ENCODE measurements at places on chromosomes 16 and 17.

GRCh38 chr16:29694384-29695195, 15.6 kb downstream of the QPRT start:
- DNase-seq = no peak

DNA sequence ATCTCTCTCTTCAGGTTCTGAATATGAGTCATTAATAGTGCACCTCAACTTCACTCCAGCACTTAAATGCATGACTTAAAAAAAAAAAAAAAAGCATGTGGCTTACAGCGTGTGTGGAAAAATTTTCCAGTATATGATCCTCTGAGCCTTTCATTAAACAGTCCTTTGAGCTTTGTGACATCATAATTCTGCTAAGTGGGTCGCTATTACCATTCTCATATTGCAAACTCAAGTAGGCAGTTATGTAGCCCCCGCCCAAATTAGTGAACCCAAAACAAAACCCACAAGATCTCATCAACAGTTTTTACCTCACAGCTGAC, 672 bp downstream of the CMTR2 start:
- no peak for DNase-seq

DNA sequence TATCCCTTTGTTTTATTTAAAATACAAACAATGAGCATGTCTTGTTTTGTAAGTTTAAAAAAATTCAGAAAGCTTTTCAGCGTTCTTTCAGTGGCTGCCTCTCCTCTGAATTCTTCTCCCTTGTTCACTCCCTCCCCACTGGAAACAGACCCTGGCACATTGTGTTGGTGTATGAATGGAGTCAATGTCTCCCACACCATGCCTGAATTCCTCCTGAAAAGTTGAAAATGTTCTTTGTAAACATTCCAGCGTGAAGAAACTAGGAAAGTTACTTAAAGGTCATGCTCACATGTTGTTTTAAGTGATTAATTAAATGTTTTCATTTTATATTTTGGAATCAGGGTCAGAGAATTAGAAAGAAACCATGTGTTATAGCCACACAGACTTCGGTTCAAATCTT, 136.9 kb upstream of the DYNLRB2 start:
- DNase-seq = no peak

- no peak for DNase-seq
Measured at GRCh38 chr17:6066183-6066948, 3.8 kb upstream of the WSCD1 start.

GRCh38 chr16:25747160-25747758, 55.5 kb downstream of the HS3ST4 start:
- DNase-seq = no peak

DNA sequence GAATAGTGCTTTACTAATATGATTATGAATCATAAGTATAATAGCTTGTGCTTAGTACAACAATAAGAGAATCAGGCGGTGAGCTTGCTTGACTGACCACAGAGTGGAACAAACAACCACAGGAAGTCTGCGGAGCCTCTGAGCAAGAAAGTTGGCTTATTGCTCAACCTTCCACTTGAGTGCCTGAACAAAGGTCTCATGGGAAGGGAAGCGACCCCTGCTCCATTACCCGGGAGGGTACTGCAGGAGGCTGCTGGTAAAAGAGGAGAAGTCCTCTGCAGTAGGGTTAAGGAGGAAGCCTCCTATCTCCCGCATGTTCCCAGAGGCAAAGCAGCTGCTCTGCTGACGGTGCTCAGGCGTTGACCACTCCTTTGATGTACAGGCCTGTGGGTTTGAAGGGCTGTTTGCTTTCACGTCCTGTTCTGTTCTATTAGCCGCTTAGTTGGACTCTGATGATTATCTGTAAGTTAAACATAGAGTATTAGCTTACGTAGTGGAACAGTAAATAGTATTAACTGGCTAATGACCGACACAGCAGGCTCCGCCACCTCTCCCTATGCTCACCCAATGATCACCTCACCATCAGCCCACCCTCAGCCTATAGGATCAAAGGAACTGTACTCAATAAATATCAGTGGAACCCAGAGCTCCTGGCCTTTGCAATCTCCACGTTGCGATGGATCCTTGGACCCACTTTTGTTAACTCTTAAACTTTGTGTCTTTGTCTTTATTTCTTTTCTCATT, 17.5 kb downstream of the ALOX15B start:
- DNase-seq = no peak

DNA sequence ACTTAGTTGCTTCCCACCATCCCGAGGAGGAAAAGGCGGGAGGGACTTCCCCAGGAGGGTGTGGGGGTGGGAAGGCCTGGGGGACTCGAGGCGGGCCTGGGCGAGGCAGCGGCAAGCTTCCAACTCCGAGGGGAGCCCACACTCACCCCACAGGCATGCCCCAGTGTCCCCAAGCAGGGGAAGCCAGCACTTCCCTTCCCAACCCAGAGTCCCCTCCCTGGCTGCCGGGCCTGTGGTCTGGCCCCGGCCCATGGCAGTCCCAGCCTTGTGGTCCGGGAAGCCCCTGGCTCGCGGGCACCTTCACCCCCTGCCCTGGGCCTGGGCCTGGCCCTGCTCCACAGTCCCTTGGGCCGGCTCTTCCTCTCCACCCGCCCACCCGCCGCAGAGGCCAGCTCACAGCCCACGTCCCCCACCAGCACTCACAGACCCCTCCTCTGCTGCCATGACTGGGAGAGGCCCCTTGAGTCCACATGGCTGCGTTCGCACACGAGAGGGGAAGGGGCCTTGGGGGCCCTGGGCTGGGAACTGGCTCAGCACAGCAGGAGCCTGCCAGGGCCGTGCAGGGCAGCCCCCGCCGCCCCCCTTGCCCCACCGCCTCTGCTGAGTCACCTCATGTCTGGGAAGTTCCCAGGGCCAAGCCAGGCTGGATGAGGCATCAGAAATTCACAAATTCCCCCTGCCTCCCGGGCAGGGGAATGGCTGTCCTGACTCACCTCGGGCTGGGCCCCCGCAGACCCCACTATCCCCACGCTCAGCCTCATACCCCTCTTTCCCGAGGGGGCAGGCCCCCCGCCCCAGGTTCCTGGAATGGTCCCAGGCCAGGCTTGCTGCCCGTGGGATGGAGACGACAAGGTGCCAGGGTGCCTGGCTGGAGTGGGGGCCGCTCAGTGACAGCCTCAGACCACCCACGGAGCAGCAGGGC, 27.8 kb downstream of the BAHCC1 start:
- peak; percentile 61 for DNase-seq

Data from LoVo (cell line).